Dermis blood vessel endothelial cell (primary cell): ENCODE measurements at places on chromosomes 2 and 18.

DNA sequence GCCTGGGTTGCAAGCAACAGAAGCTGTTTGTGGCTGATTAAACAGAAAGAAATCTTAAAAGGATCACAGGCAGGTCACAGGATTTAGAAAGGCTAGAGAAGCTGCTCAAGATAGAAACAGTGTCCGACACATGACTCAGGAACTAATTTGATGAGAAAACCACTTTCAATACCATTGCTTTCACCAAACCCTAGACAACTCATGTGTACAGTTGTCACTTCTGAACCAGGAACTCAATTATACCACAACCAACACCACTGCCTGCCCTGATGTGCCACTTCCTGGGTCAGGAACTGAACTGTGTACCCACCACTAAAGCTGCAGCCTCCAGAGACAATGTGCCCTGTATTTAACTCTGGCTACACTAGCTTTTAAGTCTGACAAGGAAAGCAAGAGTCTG is 56.0 kb downstream of the TMEM247 start:
- DNase-seq = no peak

DNA sequence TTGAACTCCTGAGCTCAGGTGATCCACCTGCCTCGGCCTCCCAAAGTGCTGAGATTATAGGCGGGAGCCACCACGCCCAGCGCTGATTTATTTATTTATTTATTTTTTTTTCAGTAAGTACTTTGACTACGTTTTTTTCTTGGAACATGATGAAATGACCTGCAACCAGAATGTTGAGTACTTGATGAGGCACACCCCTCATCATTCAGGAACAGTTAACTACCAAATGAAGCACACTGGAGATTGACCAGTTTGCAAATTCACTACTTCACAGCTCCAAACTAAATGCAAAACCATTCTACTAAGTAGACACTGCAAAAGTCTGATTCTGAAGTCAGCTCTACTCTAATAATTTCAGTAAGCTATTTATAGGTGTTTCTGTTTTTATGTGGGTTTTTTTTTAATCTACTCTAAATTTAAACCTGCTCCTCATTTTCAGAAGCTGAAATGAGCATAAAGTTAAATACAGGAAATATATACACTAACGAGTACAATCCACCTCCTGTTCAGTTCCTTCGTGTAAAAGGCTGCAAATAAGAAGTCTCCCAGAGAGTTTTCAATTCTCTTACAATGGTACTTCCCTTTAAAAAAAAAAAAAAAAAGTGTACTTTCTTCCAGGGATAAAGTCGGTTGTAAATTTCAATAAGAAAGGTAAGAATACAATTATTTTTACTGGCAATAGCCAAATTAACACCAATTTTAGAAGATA is 1.4 kb downstream of the GFPT1 start:
- DNase-seq = no peak

- DNase-seq = no peak
These were observed 15.3 kb downstream of the ETAA1 start for GRCh38 chr2:67412424-67412823.

DNA sequence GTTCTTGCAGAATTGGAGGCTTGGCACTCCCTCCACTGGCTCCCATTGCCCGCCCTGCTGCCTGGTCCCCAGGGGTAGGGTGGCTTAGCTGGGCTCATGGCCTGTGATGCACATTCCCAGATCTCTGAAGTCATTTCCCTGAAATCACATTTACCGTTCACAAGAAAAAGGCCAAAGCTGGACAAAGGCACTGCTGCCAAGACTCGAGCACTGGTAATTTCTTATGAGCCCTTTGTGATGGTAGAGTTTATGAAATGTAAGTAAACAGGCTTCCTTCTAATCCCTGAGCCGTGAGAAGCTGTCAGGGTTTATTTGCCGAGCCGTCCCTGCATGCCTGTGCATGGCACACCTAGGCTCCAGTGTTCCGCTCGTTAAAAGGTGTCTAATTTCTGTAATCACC is 247.2 kb upstream of the EPAS1 start:
- no peak for DNase-seq

DNA sequence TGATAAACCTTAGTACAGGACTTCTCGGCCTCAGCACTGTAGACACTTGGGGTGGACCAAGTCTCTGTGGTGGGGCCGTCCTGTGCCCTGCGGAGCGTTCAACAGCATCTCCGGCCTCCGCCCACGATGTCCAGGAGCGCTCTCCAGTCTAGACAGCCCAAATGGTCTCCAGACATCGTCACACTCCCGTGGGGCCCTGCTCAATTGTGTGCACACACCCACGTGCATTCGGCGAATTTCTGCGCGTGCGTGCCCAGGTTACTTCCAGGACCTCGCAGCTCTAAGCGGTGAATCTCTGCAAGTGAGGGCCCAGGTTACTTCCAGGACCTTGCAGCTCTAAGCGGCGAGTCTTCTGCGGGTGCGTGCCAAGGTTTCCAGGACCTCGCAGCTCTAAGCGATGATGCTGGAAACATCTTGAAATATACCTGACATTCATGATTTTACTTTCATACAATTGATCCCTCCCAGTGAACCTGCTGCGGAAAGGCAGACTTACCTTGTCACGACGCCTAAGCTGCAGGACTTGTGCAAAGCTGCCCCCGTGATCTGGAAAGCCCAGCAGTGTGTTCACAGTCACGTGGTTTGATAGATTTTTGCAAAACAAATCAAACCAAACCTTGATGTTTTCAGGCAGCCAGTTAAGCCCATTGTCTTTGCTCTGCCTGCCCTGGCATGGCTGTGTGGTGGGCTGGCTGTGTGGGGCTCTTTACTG is 16.1 kb upstream of the OTOS start:
- no peak for DNase-seq

GRCh38 chr2:53475321-53475720 is 292.3 kb upstream of the CHAC2 start:
- no peak for DNase-seq

GRCh38 chr2:144596073-144596871 is 76.4 kb upstream of the ZEB2 start:
- DNase-seq = peak; percentile 81

GRCh38 chr2:78009289-78009688 is 487.1 kb upstream of the LRRTM4 start:
- DNase-seq = no peak

GRCh38 chr18:48752478-48752877 is 198.3 kb downstream of the SMAD7 start:
- DNase-seq = no peak

DNA sequence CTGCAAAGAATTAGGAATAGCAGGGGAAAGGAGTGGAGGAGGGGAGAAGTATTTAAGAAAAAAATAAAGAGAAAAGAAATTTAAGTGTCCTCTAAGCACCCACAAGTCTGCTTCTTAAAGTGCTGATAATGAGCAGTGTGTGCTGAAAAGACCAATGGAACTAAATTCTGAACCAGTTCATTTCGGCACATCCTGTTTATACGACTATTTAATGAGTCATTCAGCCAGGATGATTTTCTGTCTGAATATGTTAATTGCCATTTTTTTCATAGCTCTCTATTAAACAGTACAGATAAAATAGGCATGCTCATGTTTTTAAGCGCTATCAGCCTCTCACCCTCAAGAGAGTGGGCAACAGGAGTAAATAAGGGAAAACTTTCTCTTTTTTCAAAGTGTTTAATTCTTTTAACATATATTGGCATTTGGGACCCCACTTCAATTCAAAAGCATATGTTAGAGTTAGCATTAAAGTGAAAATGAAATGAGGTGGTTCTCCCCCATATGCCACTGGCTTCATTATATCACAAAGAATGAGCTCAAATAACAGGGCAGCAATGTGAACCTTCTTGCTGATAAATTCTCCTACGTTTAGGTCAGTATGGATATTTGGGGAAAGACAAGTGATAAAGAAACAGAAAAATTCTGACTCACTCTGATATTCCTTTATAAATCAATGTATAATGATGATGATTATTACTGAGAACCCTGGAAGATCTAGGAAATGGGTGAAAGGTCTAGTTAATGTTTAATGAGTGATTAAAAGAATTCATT is 87.5 kb downstream of the TCF4 start:
- DNase-seq = peak; percentile 84

DNA sequence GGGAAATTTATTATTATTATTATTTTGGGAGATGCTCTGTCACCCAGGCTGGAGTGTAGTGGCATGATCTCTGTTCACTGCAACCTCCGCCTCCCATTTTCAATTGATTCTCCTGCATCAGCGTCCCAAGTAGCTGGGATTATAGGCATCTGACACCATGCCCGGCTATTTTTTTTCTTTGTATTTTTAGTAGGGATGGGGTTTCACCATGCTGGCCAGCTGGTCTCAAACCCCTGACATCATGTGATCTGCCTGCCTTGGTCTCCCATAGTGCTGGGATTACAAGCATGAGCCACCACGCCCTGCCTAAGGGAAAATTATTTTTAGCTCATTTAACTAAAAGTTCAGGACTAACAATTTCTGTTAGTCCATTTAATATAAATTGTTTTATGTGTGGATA is 109.2 kb upstream of the SESTD1 start:
- DNase-seq = no peak

GRCh38 chr2:129735576-129735975 is 243.9 kb upstream of the RAB6C start:
- DNase-seq = no peak

GRCh38 chr18:74326231-74326630 is 10.6 kb downstream of the C18orf63 start:
- no peak for DNase-seq

DNA sequence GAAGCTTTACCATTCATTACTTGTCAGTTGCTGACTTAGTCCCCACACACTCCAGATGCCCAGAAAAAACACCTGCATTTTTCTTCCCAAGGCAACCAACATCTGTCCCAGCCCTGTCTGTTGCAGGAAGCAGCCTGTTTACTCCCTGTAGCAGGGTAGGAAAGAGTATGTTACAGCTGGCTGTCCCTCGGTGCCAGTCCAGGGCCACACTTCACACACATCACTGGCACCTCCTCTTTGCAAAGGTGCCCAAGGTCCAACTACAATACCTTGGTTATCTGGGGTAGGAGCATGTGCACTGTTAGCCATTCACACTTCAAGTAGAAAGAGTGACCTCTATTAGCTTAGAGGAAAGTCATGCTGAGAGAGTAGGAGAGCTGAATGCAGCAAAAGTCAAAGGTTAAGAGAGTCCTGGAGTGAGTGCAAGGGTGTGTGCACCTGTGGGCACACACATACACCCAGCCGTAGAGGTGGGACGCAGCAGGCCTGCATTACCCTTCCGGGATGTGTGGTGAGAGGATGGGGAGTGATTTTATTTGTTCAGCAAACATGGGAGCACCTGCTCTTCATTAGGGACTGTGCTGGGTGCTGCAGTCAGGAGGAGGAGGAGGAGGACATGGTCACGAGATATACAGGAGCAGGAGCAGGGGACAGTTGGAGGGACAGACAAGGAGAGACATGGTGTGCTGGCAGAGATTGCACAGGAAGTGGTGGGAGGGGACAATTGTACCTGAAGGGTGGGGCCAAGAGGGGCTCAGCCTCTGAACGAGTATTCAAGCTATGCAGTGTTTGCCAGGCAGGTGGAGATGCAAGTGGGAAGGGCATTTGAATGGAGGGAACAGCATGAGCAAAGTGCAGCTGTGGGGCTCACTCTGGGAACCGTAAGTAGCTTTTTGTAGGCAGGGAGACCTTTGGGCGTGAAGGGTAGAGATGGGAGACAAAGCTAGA is 69.8 kb downstream of the TSN start:
- DNase-seq = no peak
